Breast epithelium (tissue), 4 donors: ENCODE measurements at places on chromosomes 2 and 18. TPM values are rescaled to one million over a fixed set of nuclear protein-coding genes. Genes with fewer than 3 reads are reported as not detected.

- H3K4me1 ChIP-seq = no peaks in the 10 kb centered on the region
- H3K27me3 ChIP-seq = no peaks in the 10 kb centered on the region
- no peak overlapping the region for H3K27ac ChIP-seq
- no peak for DNase-seq
These were observed 80.5 kb upstream of the UPP2 start for GRCh38 chr2:158021226-158021625.

DNA sequence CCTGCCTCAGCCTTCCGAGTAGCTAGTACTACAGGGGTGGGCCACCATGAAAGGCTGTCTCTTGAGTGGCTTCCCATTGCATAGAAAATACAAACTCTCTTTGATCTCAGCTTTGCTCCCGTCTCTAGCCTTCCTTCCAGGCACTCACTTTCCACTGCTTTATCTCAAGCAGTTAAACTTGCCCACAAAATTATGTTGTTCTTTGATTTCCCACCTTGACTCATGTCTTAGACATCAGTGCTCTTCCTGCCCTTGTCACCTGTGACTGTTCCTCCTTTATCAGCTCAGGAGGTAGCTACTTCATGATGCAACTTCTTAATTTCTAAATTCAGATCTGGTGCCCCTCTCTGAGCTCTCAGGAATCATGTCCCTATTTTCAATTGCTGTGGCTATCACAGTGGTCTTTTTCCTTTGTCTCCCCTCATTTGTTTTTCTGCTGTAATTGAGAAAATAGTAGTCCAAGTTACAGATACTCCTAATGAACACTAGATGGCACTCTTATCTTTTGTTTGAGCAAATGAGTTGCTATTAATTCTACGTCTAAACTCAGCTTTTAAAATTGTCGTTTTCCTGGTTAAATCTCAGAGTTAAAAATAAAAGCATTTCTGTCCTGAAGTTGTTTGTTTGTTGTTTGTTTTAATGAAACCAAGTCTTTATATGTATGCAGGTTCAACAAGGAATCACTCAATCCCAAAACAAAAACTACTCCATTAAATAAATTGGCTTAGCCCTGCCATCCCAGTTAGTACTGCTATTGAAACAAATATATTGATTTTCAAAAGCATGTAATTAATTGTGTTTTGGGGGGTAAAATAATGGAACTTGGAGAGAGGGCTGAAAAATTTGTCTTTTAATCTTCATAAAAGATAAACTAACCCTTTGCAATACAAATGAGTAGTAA is 46.9 kb upstream of the GREB1L start:
- H3K27ac ChIP-seq = no peak overlapping the region
- no peaks in the 10 kb centered on the region for H3K36me3 ChIP-seq
- H3K4me1 ChIP-seq = no peaks in the 10 kb centered on the region
- no peak for DNase-seq
- no peaks in the 10 kb centered on the region for H3K27me3 ChIP-seq
- no peak overlapping the region for H3K4me3 ChIP-seq

Gene SCG2
- total RNA-seq = 0.66 TPM

Gene RIT2
- not detected for total RNA-seq

Gene HAUS1
- total RNA-seq = 62.6 TPM

Gene DUSP19
- total RNA-seq = 1.9 TPM

Gene CD207
- total RNA-seq = 0.88 TPM

GRCh38 chr18:22377769-22378168 is 39.9 kb downstream of the CTAGE1 start:
- no peak overlapping the region for H3K4me3 ChIP-seq
- H3K4me1 ChIP-seq = no peaks in the 10 kb centered on the region
- H3K27me3 ChIP-seq = no peaks in the 10 kb centered on the region
- no peak for DNase-seq
